Activated T-cell treated with anti-CD3 and anti-CD28 coated beads, Interleukin-2, amount 50 U/mL, for 48 hours (primary cell): ENCODE measurements at places on chromosomes 5 and 9.

DNA sequence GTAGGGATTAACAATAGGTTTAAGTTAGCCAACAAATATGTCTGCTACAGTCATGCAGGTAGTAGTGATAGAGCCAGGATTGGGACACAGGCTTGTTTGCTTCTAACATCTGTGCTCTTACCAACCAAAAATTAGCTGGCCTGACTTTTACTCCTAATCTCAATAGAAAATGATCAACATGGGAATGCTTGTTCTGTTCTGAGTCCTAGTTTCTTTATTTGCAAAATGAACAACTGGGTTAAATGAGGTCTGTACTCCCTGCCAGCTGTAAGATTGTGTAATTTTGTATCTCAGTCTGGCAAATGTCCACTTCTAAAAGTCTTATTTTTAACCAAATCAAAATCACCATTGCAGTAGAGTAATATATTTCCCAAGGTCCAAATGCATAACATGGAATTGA lies 216.8 kb downstream of the NMUR2 start:
- no peak for DNase-seq

- DNase-seq, result peak; percentile 75
Observed at GRCh38 chr5:35852084-35852734, 4.5 kb upstream of the IL7R start.

DNA sequence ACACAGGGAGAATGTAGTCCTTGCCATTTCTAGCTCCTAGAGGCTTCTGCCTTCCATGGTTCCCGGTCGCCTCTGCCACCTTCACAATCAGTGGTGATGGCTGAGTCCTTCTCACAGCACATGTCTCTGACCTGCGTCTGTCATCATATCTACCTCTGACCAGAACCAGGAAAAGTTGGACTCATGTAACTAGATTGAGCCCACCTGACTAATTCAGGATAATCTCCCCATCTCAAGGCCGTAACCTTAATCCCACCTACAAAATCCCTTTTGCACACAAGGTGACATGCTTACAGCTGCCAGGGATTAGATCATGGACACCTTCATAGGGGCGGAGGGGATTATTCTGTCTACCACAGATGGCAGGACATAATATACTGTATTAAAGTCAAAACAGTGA lies 375.6 kb downstream of the ICE1 start:
- no peak for DNase-seq

- DNase-seq, result no peak
Observed at GRCh38 chr5:167895899-167896659, 395.4 kb upstream of the WWC1 start.

GRCh38 chr9:91411096-91411771 lies 12.4 kb downstream of the NFIL3 start:
- DNase-seq, result no peak
